ENCODE measurements at places on chromosomes 5 and 9.
A peak's percentile ranks its signal among the peaks of the same experiment; 100 is the strongest.

GRCh38 chr5:7955476-7955875 lies 86.5 kb downstream of the MTRR start:
- DNase-seq = no peak

DNA sequence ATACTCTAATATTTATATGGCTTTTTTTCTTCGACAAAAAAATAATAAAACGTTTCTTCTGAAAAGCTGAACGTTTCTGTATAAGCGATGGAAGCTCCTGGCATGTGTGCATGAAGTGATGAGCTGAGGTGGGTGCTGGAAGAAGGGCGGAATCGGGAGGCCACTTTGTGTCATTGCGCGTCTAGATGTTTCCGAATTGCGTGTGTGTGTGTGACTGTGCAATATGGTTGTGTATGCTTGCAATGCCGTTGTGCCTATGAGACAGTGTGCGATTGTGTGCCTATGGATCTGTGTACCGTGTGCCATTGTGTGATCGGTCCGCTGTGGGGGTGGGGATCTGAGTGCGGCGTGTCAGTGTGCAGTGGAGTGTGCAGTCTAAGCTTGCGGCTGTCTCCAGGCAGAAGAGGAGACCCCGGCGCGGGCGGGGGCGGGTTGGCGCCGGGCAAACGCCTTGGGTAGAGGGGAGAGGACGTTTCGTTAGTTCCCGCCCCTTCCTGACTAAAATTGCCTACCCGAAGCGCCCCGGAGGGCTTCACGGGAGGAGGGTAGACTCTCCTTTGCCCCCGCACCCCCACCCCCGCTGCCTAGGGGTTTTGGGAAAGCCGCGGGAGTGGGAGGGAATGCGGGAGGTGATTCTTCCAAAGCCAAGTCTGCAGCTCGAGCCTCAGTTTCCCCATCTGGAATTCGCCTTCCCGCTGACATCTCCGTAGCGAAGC lies 24.2 kb downstream of the PCDHGC5 start:
- peak; percentile 48 for DNase-seq

- DNase-seq = no peak
These were observed 18.1 kb downstream of the RAI14 start for GRCh38 chr5:34674187-34674586.

GRCh38 chr5:121288781-121289180 lies 562.9 kb upstream of the FTMT start:
- DNase-seq = no peak

DNA sequence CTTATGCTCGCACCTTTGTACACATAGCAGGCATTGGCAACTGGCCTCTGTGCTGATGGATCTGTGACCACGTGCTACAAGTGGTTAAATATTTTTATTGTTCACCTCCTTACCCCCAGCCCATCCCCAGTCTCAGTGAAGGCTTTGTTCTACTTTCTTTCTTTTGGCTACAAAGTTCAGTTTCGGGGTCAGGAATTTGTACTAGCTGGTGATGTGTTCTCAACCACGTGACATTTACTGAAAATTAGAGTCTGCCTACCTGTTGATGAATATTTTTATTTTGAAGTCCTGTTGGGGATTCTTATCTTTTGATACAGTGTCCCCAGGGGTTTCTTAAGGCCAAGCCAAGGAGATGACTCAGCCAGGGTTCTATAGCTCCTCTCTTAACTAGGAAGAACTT lies 47.8 kb downstream of the C9orf57 start:
- DNase-seq = no peak

DNA sequence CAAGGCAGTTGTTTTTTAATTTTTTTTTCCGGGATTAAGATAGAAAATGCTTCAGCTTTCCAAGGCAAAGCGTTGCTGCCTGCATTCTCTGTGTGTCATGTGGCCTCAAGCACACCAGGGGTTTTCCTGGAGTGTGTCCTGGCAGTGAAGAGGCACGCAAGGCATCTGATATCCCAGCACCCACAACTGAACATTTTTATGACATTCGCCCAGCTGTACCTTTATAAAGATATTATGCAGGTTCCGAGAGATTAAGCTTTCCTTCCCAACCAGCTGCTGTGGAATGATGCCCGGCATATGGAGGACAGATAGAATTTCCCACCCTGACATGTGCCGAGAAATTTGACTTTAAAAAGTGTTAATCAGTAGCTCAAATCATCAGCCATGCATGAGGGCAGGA lies 205.6 kb downstream of the GADD45G start:
- peak; percentile 38 for DNase-seq

DNA sequence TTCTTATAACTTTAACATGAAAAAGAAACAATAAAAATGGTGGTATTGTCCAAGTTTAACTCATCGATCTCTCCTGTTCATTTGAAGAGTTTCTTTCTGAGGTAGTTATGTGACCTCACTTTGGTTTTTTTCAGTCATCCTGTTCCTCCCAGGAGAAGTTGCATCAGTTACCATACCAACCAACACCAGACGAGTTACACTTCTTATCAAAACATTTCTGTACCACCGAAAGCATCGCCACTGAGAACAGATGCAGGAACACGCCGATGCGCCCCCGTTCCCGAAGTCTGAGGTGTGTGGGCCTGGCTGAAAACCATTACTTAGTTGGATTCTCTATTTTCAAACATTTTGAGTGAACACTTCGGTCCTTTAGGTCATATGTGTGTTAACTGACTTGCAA lies 96.3 kb downstream of the CD180 start:
- DNase-seq = no peak
